NCI-H1417 (cell line): ENCODE measurements at places on chromosomes 7 and 10.

GRCh38 chr7:3977391-3977790 is 676.3 kb downstream of the SDK1 start:
- no peak for DNase-seq

- DNase-seq: no peak
These were observed 16.8 kb downstream of the IL2RA start for GRCh38 chr10:6045314-6045848.

GRCh38 chr10:99540306-99540656 is 7.5 kb downstream of the NKX2-3 start:
- DNase-seq: no peak

- DNase-seq: no peak
These were observed 30.5 kb downstream of the GNAI1 start for GRCh38 chr7:80165177-80165576.

DNA sequence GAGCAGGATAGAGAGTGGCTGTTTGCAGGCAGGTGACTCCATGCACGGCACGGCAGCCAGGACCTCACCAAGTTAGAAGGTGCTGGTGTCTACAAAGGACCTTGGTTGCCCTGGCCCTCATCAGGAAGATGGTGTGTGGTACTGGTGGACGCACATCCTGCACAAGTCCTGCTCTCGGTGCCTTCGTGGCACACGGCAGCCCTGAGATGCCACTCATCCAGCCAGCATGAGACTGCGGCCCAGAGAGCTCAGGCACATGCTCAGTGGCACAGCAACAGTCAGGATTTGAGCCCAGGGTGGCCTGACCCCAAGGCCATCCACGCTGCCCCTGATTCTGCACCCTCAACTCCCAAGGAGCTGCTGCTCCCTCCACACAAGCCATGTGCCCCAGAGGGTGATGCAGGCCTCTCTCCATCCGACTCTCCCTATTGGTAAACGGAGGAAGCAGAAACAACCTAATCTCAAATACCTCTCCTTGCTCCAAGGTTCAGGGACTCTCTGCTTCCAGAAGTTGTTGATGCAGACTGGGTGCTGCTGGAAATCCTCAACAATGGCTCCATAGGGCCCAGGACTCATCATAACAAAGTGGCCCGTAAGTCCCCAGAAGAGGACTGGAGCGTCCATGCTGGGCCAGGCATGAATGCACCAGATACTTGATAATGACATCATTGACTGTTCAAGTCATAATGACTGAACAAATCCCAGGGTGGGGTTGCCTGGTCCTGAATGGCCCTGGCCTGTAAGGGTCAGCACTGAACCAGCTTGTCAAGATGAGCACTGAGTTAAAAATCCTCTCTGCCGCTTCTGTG is 93.6 kb downstream of the ARHGAP22 start:
- DNase-seq: no peak
